Stimulated activated CD4-positive, alpha-beta T cell treated with anti-CD3 and anti-CD28 coated beads, Interleukin-2, amount 100 ng/mL, for 4 hours (primary cell): ENCODE measurements at places on chromosomes 11 and 22.

DNA sequence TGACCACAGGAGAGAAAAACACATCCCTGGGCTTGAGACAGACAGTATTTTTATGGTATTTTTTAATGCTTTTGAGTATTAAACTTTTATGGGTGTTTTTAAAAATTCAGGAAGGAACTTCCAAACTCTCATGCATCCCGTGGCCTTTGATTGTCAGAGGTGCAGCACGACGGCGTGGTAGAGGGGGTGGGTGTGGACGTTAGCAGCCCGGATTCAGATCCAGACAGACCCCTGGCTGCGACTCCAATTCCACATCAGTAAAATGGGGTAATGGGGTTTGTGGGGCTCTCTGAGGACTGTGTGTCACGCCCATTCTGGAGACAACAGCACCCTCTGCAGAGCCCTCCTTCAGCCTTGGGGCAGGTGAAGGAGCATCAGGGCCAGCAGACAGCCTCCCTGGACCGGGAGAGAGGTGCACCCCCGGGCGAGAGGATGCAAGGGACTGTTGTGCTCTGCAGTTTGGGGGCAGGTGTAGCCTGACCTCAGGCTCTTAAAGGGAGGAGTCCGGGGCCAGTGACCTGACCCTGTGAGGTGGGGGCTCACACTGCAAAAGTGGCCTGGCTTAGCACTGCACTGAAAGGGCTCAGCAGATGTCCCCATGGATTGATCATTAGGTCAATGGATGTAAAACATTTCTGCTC lies 1024.3 kb downstream of the TBC1D22A start:
- DNase-seq: no peak

- DNase-seq: no peak
These were observed 6.4 kb downstream of the FADS2 start for GRCh38 chr11:61834278-61835048.

- DNase-seq: no peak
These were observed 12.9 kb upstream of the HBE1 start for GRCh38 chr11:5282628-5283027.

GRCh38 chr11:70050243-70050642 lies 27.9 kb upstream of the ANO1 start:
- no peak for DNase-seq

DNA sequence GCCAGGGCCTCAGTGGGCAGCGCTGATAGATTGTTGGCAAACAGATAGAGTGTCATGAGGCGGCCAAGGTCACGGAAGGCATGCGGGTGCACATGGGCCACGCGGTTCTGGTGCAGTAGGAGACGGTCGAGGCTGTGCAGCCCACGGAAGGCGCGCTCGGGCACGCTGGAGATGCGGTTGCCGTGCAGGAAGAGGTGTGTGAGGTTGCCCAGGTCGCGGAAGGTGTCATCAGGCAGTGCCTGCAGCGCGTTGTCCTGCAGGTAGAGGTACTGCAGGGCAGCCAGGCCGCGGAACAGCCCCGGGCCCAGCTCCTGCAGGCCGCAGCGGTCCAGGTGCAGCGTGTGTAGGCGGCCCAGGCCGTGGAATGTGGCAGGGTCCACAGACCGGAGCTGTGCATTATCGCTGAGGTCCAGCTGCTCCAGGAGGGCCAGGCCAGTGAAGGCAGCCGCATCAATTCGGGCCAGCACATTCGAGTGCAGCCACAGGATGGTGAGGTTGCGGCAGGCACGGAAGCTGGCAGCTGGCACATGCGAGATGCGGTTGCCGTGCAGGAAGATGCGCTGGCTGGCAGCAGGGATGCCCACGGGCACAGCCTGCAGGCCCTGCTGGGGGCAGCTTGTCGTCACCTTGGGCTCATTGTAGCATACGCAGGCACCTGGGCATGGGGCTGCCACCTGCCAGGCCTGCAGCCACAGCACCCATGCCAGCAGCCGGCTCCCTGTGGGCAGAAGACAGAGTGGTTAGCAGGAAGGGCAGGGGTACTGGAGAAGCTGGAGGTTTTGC lies 25.5 kb downstream of the RTN4R start:
- DNase-seq: no peak

- DNase-seq: no peak
These were observed 6.3 kb downstream of the TCP11L1 start for GRCh38 chr11:33045551-33046255.

DNA sequence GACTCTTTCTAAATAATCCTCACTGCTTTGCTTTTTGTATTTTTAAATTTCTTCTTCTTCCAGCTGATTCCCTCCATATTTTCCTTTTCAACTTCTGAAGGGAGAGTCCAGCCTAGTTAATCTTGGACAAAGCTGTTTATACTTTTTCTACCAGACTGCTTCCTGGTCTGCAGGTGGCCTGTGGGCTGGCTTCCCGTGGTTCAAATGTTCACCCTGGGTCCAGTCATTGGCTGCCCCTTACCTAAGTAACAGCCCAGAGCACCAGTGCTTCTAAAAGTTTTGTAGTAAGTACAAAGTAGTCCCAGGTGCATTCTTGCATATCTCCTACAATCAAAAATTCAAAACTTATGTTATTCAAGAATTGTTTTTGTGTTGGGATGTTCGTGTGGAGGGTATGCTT lies 19.1 kb downstream of the ZNF143 start:
- DNase-seq: no peak

DNA sequence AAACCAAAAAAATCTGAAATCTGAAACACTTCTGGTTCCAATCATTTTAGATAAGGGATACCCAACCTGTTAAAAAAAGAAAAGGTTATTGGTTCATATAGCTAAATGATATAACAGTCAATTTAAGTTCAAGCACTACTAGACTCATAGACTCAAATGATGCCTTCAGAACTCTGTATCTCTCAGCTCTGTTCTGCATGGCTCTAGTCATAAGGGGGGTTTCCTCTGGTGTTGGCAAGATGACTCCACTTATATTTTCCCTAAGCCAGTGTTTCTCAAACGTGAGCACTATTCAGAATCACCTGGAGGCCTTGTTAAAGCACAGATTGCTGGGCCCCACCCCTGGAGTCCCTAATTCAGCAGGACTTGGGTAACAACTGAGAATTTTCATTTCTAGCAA lies 11.5 kb upstream of the RRAS2 start:
- DNase-seq: no peak

GRCh38 chr11:19560156-19560555 lies 152.5 kb upstream of the NAV2 start:
- DNase-seq: no peak

DNA sequence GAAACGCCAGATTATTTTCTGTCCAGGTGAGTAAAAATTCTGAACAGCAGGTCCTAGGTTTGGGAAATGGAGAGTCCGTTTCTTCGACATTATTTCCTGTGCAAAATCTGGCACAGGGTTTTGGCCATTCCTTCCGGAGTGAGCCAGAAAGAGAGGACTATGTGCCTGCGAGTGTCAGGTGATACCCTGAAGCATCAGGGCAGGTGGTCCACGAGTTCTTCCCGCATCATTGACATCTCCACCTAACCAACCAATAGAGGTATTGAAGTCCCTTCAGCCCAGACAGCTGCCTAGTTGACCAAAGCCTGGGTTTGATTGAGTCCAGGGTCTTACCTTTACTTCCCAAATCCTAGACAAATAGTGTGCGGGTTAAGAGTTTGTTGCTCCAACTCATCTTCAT lies 808 bp downstream of the SNAP29 start:
- no peak for DNase-seq

- no peak for DNase-seq
These were observed 308.7 kb downstream of the DDX10 start for GRCh38 chr11:108973402-108974162.

GRCh38 chr11:112156153-112156955 lies 7.5 kb downstream of the IL18 start:
- DNase-seq: no peak

DNA sequence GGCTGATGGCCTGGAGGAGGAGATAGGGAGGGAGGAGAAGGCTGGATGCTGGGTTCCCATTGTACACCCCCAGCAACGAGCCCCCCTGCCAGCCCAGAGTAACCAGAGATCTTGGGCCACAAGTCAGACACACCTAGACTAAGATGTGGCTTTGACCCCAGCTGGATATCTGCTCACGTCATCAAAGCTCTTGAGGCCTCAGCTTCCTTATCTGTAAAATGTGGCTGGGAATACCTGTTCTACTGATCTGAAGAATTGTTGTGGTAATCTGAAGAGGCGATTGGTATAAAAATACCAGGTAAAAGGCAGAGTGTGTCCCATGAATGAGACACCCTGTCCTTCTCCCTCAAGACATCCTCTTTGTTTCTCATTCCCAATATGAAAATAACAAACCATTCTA lies 280.0 kb downstream of the ST3GAL4 start:
- DNase-seq: no peak

GRCh38 chr22:45870011-45870410 lies 107.0 kb downstream of the WNT7B start:
- DNase-seq: no peak

GRCh38 chr11:114073007-114073827 lies 13.7 kb downstream of the ZBTB16 start:
- DNase-seq: no peak

GRCh38 chr11:124612567-124613246 lies 1.5 kb downstream of the PANX3 start:
- DNase-seq: no peak

DNA sequence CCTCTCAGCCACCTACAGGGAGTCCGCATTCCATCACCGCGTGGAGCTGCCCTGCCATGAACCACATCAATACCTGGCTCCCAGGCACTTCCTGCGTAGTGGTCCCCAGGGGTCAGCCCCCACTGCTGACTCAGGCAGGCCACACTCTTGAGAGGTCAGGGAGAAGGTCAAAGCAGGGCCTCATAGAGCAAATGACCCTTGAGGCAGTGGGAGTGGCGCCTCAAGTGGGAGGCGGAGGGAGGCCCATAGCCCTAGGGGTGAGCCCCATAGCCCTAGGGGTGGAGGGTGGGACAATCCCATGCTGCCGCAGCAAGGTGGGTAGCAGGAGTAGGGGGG lies 5.0 kb downstream of the PRDX5 start:
- DNase-seq: no peak

DNA sequence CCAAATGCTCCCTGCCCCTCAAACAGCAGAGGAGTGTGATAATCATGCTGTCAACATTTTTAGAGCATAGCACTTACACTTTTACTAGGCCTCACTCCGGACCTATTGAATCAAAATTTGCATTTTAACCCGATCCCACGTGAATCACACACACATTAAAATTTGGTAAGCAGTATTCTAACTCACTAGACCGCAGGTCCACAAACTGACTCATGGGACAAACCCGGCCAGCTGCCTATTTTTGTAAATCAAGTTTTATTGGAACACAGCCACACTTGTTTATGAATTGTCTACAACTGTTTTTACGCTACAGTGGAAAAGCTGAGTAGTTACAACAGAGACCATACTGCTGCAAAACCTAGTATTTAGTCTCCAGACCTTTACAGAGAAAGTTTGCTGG lies 43.3 kb downstream of the SNX19 start:
- DNase-seq: no peak

- no peak for DNase-seq
These were observed 22.1 kb upstream of the SESN3 start for GRCh38 chr11:95253141-95253540.

- no peak for DNase-seq
These were observed 9.0 kb downstream of the CSNK2A3 start for GRCh38 chr11:11344045-11344444.

DNA sequence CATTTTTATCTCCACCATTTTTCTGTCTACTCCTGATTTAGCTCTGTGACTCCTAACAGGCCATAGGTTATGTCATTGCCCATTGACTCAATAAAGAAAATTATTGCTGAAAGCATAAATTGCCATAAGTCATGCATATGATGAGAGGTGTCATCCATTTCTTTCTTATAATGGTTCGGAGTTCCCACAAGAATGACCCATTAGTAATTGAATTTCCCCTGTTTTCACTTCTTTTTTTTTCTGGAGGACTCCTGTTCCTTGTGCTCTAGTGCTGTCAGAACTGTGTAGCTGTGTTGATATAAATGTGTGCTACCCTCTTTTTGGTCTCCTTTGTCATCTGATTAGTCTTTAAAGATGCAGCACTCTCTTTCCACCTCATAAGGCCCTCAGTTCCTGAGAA lies 22.9 kb upstream of the CARD18 start:
- DNase-seq: no peak

GRCh38 chr22:23122216-23122957 lies 19.4 kb downstream of the RSPH14 start:
- no peak for DNase-seq

DNA sequence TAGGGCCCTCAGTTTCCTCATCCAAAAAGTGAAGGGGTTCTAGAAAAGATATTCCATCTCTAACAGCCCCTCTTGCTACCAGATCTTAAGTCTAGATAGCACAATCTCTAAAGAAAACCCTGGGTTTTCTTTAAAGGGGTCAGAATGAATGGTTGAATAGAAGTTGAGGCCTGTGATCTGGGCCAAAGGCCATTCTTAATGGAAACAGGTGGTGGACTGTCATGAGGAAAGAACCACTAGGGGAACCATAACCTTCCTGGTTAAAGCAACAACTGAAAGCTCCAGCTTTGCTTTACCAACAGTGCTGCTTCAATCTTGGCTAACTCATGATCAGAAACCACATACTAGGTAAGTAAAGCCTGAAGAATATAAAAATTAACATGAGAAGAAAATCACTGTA lies 1.8 kb downstream of the CELF1 start:
- no peak for DNase-seq

- no peak for DNase-seq
These were observed 113.5 kb downstream of the FCHSD2 start for GRCh38 chr11:73028611-73029010.

- no peak for DNase-seq
These were observed 91.3 kb upstream of the SLC25A18 start for GRCh38 chr22:17471886-17472535.

- no peak for DNase-seq
These were observed 4.9 kb downstream of the HIPK3 start for GRCh38 chr11:33262011-33262645.

- no peak for DNase-seq
These were observed 13.3 kb downstream of the LPXN start for GRCh38 chr11:58562375-58562800.

- no peak for DNase-seq
These were observed 82.7 kb downstream of the TP53I11 start for GRCh38 chr11:44868021-44868420.

- DNase-seq: no peak
These were observed 116.0 kb downstream of the MN1 start for GRCh38 chr22:27685515-27685914.

DNA sequence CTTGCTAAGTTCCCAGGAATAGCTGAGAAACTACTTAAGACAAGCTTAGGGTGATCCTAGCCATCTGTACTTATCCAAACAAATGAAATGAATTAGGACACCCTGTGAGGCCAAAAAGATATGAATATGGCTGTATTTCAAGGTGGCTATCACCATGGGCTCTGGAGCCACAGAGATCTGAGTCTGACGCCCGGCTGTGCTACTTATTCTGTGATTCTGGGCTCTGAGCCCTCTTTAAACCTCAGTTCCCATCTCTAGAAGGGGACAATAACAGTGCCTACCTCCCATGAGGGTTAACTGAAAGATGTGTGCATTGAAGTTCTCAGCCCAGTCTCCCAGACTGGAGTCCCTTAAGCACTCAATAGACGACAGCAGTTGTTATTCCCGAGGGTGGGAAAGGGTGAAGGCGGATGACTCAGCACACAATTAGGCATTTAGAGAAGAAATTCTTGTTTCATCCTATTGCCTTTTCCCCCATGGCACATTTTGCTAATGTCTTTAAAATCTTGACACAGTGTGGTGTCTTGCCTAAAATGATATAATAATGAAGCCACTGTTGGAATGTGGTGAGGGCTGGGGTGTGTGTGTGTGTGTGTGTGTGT lies 132.5 kb downstream of the ADAMTS15 start:
- no peak for DNase-seq
